Stimulated activated CD8-positive, alpha-beta memory T cell treated with anti-CD3 and anti-CD28 coated beads, Interleukin-7, amount 100 ng/mL, for 4 hours (primary cell): ENCODE measurements at places on chromosomes 1 and 21.

- no peak for DNase-seq
Measured at GRCh38 chr21:31299291-31300147, 44.5 kb downstream of the TIAM1 start.

- DNase-seq = no peak
Measured at GRCh38 chr1:8539683-8540082, 221.8 kb downstream of the SLC45A1 start.

- DNase-seq = no peak
Measured at GRCh38 chr1:94247138-94248094, 10.0 kb upstream of the ARHGAP29 start.

DNA sequence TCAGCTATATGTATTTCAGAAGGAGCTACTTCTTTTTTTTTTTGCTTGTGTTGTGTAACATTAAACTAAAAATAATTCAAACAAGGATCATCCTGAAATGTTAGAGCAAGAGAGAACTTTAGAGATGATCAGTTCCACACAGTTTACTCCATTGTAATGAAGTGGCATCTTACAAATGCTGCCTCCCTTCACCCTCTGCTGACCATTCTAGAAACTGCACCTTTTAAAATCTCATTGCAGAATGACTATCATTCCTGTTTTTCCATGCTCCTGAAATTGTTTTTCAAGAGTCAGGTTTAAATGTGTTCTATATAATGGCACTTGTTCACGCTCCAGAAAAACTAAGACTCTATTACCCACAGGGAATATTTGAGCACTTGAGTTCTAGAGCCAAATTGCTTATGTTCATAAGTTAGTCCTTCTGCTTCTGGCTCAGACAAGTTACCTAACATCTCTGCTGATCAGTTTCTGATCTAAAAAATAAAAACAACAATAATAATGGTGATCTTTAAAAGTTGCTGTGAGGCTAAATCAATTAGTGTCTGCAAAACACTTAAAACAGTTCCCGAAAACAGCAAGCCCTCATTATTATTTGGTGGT lies 21.5 kb upstream of the SLC44A5 start:
- no peak for DNase-seq

GRCh38 chr1:52168373-52169080 lies 26.6 kb downstream of the ZFYVE9 start:
- DNase-seq = no peak

DNA sequence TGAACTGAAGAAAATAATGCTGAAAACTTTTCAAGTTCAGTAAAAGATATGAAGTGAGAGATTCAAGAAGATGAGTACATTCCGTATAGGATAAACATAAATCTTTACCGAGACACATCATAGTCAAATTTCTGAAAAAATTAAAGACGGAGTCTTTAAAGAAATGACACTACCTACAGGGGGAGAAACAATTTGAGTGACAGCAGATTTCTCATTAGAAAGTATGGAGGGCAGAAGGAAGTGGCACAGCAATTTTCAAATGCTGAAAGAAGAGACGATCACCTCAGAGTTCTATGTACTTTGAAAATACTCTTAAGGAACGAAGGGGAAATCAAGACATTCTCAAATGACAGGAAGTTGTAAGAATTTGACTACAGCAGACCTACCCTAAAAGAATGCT lies 271.2 kb downstream of the ZP4 start:
- DNase-seq = no peak

DNA sequence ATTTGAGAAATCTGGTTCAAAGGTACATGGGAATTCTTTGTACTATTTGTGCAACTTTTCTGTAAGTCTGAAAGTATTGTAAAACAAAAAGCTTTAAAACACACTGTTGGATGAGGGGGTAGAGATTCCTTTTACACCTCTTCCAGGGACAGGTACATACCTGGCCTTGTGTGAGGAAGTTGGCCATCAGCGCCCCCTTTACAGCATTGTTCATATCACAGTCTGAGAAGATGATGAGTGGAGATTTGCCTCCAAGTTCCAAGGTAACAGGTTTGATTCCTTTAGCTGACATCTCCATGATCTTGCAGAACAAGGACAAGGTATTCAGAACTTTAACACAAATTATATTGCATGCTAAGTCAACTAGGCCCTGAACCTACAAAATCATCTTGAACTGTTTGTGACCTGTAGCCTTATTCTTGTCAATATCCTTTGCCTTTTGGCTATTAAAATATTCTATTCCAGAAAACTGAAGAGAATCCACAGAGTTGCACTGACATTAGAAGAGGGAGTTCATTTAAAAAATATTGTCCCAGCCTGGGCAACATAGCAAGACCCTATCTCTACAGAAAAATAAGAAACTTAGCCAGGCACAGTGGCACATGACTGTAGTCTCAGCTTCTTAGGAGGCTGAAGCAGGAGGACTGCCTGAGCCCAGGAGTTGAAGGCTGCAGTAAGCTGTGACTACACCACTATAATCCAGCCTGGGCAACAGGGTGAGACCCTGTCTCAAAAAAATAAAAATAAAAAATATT lies 18.9 kb downstream of the ALDH9A1 start:
- DNase-seq = no peak

GRCh38 chr1:1302006-1302430 lies 5.7 kb downstream of the ACAP3 start:
- DNase-seq = no peak

- DNase-seq = no peak
Measured at GRCh38 chr1:164569866-164570265, 10.9 kb downstream of the PBX1 start.

- no peak for DNase-seq
Measured at GRCh38 chr1:235018720-235019444, 109.8 kb downstream of the TOMM20 start.

DNA sequence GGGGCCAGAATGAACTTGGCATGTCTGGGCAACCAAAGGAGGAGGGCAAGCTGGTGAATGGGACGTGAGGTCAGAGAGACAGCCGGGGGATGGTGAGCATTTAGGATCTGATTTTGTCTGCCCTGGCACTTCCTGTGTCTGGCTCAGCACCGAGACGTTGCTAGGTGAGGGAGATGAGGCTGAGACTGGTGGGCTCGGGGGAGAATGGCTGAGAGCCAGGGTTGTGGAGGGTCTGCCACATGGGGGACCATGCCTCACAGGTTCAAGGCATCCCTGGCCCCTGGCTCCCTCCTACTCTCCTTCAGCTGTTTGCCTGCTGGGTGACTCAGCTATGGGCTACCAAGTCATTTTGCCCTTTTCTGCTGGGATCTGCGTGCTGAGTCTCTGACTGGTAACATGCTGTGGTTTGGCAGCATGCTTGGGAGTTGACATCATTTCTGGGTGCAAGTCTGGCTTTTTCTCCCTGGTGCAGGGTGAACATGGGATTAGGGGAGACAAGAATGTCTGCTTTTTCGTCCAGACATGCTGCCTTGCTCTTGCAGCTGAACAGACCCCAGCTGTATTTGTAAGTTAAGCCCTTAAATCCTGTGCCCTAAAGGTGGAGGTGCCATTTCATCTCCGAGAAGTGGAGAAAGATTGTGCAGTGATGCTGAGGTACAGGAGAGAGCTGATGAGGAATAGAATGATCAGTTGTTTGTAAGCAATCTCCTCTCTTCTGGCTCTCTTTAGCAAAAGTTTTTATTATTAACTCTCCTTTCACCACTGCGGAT lies 17.6 kb downstream of the GALNT2 start:
- DNase-seq = peak; percentile 40

GRCh38 chr1:111656086-111657017 lies 36.8 kb downstream of the RAP1A start:
- DNase-seq = no peak

DNA sequence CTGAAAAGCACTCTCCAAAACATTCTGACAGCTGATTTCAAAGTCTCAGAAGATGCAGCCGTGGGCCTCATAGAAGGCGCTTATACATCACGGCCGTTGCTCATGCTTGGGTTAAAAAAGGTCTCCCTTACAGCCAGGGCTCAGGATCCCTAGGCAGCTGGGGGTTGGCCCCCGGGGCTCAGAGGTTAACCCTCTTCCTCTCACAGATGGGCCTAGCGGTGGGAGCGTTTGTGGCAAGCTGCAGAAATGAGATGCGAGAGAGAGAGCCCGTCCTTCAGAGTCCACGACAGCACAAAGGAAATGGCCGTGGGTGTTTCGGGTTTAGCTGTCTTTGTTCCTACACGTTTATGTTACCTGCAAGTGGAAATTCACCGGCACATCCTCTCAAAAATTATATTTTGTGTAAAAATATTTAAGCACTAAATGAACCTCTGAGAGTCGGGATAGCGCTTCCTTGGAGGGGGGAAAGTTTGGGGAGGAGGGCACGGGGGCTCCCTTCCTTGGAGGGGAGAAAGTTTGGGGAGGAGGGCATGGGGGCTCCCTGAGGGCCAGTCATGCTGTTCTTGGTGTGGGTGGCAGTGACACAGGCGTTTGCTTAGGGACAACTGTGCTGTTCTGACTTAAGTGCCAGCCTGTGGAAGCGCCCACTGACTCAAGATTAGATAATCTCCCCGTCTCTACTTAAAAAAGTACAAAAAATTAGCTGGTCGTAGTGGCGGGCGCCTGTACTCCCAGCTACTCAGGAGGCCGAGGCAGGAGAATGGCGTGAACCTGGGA lies 20.5 kb upstream of the PRDM15 start:
- peak; percentile 24 for DNase-seq

DNA sequence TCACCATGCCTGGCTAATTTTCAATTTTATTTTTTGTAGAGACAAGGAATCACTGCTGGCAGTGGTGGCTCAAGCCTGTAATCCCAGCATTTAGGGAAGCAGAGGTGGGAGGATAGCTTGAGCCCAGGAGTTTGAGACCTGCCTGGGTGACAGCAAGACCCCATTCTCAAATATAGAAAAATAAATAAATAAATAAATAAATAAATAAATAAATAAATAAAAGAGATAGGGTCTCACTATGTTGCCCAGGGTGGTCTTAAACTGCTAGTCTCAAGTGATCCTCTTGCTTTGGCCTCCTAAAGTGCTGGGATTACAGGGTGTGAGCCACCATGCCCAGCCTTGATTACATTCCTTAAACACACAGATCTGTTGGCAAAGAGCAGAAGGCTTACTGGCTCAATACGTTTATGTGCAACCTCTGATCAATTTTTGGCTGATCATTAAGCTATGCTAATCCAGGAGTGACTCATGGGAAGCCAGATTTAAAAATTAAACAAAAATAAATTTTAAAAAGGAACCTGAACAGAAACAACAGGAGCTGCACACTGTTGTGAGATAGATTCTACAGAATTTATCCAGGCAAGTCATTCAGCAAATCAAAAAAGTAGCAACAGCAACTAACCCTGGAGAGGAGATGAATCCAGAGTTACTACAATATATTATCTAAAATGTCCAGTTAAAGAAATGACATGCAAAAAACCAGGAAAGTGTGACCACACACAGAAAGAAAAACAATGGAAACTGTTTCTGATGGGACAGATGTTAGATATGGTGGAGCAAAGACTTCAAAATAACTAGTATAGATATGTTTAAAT lies 79.4 kb downstream of the RPE65 start:
- no peak for DNase-seq

DNA sequence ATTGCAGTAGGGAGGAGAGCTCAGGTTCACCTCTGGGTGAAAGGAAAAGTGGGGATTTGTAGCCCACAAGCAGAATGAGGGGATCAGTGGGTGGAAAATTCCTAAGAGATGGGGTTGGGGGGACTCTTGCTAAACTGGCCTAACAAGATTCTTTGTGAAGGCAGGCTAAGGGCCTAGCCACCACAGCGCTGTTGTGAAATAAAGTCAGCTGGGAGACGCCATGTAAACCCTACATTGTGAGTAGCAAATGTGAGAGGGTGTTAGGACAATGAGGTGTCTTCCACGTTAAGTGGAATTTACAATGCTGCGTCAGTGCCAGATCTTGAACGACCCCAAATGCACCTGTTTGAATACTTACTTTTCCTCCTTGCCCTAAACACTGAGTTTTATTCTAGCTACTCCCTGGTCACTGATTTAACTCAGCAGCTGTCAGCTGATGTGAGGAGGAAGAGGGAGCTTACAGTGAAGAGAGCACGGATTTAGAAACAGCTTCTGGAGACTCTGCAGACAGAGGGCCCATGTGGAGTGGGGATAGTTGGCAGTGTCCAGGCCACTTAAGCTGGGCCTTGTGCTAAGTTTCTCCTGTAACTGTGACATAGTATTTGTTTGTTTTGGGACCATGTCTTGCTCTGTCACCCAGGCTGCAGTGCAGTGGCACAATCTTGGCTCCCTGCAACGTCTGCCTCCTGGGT lies 17.3 kb downstream of the PDPN start:
- DNase-seq = no peak
